ENCODE measurements at places on chromosomes 7 and 10.

DNA sequence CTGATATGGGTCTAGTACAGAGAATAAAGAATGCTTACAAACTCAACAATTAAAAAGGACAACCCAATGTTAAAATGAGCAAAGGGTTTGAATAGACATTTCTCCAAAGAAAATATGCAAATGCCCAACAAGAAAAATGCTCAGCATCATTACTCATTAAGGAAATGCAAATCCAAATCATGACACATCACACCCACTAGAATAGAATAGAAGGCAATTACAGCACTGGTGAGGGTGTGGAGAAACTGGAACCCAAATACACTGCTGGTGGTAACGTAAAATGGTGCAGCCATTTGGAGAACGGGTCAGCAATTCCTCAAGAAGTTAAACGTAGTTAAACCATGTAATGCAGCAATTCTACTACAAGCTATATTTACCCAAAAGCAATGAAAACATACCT lies 53.8 kb downstream of the KDM7A start:
- no peak for DNase-seq

DNA sequence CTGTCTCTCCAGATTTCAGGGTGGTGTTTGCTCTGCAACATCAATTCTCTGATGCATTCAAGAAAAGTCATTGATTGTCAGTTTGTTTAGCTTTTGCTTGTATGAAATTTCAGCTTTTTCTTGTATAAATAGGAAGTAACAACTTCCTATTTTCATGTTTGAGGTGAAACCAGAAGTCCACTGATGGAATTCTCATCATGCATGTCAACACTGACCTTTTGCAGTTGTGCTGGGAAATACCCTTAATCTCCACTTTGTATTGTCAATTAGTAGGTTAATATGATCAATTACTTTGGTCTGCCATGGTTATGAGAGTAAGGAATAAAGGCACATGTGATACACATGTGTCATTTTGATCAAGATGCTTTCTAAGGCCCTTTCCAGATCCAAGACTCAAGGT lies 208.8 kb upstream of the HPS1 start:
- no peak for DNase-seq

- DNase-seq, result no peak
These were observed 77.0 kb upstream of the GSDME start for GRCh38 chr7:24834128-24834798.

DNA sequence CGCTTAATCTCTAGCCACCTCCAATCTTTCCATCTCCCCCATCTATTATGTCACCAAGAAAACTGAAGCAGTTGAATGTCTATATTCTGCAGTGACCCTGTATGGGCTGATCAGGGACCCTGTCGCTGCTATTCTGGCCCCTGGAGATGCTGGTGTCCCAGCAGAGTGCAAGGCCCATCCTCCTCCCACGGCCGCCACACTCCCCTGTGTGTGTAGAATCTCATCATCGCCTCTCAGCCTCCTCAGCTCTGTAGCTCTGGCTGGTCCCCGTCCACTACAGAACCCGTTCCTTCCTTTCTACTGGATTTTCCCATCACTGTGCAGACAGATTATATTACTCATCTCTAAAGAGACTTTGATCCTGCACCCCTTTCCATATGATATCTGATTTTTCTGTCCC lies 235.8 kb upstream of the PFKP start:
- no peak for DNase-seq

GRCh38 chr10:1149793-1150637 lies 93.8 kb downstream of the WDR37 start:
- no peak for DNase-seq

- no peak for DNase-seq
These were observed 5.9 kb downstream of the ZNF488 start for GRCh38 chr10:47378183-47378510.

DNA sequence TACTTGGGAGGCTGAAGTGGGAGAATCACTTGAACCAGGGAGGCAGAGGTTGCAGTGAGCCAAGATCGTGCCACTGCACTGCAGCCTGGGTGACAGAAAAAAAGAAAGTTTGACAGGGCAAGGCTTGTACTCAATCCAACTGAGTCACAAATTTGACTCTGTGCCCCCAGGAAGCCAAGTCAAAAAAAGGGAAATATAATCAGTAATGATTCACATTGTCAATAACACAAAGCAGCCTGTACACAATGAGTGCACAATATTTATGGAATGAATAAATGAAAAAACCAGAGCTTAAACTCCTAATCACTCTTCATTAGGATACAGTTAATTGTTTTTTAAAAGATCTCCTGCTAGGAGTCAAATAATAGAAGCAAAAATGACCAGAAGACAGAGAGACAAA lies 6.4 kb downstream of the NAPEPLD start:
- DNase-seq, result no peak

- DNase-seq, result no peak
These were observed 82.0 kb downstream of the ARL4A start for GRCh38 chr7:12769444-12769843.

DNA sequence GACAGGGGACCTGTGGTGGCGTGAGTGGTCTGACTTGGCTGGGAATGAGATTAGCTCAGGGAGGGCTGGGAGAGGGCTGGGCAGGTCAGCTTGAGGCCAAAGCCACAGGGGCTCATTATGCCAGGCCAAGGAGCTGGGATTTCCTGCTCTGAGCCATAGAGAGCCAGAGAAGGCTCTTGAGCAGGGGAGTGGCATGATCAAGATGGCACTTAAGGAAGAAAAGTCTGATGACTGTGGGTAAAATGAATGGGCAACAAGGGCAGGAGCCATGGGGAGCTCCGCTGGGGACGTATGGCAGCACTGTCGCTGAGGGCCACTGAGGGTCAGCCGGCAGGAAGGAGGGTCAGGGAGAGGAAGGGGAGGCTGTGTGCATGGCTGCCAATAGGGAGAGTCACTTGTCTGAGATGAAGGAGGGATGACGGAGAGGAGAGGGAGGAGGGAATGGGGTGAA lies 5.8 kb downstream of the ANTXRL start:
- DNase-seq, result no peak

GRCh38 chr7:91681718-91682117 lies 198.8 kb downstream of the MTERF1 start:
- no peak for DNase-seq

DNA sequence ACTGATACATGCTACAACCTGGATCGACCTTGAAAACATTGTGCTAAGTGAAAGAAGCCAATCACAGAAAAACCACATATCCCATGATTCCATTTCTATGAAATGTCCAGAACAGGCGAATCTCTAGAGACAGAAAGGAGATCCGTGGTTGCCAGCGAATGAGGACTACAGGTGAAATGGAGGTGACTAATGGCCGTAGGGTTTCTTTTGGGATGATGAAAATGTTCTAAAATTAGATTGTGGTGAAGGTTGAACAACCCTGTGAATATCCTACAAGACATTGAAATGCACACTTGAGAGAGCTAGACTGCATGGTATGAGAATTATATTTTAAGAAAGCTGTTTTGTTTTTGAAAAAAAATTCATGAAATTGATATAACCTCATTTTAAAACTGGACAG lies 188.5 kb upstream of the PLXNA4 start:
- no peak for DNase-seq

DNA sequence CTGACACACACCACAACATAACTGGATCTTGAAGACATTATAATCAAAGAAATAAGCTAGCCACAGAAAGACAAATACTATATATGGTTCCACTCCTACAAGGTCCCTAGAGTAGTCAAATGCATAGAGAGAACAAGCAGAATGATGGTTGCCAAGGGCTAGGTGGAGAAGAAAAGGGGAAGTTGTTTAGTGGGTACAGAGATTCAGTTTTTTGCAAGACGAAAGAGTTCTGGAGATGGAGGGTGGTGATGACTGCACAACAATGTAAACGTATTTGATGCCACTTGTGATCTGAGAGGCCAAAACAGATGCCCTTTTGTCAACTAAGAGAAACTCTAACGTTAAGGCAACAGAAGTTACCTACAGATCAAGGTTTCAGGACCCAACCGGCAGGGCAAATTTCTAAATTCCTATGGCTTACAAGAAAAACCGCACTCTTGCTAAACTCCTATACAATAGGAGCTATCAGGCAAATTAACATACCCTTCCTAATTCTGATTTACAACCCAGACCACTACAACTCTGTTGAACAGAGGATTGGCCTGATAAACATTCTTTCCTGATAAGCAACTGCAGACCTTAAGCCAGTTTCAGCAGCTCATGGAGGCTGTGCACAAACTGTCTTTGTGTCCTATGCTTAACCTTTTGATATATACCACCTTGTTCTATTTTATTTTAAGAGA lies 69.0 kb downstream of the FAM107B start:
- DNase-seq, result no peak

DNA sequence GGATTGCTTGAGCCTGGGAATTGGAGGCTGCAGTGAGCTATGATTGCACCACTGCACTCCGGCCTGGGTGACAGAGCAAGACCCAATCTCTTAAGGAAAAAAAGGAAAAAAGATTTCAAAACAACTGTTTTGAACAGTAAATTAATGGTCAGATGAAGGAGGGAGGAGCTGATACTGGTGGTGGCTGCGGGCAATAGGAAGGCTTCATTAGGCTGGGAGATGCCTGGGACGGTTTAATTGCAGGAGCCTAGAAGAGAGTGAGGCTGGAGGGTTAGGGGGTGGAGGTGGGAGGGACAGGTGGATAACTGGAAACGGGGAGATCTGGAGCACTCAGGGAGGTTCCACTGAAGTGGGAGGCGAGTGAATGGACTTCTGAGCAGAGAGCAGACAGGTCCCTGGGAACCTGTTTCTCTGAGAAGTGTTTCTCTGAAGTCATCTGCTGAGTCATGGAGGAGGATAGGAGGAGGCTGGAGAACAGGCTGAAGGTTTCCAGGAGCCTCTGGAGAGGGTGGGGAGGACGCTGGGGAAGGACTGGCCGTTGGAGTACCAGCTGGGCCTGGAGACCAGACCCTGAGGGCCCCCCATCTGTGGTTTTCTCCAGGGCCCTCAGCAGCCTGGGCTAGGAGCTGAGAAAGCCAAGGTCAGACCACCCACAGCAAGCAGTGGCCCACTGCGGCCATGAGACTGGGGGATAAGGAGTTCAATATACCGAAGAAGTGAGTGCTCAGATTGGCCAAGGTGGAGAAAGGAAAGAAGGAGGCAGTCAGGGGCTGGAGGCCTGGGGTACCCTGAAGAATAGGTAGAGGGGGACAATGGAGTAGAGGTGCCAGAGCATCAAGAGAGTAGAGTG lies 14.4 kb upstream of the YWHAG start:
- no peak for DNase-seq

GRCh38 chr10:115762029-115762428 lies 511.0 kb downstream of the GFRA1 start:
- DNase-seq, result peak; percentile 45

DNA sequence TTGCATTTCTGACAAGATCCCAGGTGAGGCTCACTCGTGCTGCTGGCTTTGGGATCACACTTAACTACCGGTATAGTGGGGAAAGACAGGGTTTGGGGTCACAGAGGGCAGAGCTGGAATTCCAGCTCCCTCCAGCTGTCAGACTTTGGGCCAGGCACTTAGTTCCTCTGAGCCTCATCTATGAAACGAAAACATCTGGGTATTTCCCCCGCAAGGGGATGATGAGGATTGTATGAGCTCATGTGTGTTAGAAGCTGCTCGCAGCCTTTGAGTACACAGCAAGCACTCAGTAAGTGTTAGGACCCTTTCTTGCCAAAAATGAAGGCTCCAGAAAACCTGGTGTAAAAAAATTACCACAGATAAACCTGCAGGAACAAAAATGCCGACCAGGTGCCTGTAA lies 66.1 kb downstream of the PRPF18 start:
- DNase-seq, result no peak

GRCh38 chr7:149252378-149252777 lies 9.6 kb upstream of the ZNF783 start:
- DNase-seq, result no peak

DNA sequence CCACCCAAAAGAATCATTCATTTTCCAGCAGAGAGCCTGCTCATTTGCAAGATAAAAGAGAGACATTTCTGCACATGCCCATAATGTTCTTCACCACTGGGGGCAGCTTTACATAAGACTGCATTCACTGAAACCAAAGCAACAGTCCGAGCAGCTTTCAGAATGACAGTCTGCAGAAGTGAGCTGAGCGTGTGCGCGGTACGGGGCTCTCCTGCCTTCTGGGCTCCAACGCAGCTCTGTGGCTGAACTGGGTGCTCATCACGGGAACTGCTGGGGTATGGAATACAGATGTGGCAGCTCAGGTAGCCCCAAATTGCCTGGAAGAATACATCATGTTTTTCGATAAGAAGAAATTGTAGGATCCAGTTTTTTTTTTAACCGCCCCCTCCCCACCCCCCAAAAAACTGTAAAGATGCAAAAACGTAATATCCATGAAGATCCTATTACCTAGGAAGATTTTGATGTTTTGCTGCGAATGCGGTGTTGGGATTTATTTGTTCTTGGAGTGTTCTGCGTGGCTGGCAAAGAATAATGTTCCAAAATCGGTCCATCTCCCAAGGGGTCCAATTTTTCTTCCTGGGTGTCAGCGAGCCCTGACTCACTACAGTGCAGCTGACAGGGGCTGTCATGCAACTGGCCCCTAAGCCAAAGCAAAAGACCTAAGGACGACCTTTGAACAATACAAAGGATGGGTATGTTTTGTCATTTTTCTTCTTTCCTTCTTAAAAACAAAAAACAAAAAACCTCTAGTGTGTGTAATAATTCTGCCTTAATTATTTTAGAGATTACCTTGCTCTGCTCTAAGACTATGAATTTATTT lies at the start of gene LRRTM3:
TSS of gene LRRTM3 (plus strand) at position 141 of the 820 bp plus-strand sequence.
- no peak for DNase-seq

GRCh38 chr10:112792487-112793201 lies 157.4 kb upstream of the TCF7L2 start:
- DNase-seq, result peak; percentile 68

DNA sequence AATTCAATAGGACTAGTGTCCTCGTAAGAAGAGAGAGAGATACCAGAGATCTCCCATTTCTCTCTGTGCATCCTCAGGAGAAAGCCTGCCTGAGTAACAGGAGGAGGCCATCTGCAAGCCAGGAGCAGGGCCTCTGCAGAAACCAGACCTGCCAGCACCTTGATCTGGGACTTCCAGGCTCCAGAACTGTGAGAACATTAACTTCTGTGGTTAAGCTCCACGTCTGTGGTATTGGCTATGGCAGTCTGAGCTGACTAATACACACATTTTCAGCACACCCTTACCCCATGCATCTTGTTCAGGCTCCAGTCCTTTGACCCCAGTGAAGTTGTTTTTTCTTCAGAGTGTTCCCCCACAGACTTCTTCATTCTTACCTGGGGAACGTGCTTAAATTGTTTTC lies 3.1 kb upstream of the CRTAC1 start:
- no peak for DNase-seq

DNA sequence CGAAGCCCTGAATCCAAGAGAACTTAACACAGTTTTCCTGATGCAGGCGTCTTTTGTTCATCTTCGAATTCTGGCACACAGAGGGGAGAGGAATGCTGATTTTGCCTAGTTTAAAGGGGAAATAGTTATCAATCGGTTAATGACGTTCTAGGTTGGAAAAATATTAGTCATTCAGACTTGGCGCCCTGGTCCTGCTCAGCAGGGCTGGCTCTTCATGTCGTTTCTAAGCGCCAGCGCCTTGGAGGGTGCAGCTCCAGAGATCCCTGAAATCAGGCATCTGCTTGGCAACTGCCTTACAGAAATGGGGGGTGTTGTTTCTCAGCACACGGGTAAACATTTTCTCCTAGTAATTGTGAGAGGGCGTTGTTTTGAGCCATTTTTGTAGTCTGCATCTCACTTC lies 1.3 kb upstream of the PRTFDC1 start:
- no peak for DNase-seq
